ENCODE measurements at places on chromosomes 1 and 21.

DNA sequence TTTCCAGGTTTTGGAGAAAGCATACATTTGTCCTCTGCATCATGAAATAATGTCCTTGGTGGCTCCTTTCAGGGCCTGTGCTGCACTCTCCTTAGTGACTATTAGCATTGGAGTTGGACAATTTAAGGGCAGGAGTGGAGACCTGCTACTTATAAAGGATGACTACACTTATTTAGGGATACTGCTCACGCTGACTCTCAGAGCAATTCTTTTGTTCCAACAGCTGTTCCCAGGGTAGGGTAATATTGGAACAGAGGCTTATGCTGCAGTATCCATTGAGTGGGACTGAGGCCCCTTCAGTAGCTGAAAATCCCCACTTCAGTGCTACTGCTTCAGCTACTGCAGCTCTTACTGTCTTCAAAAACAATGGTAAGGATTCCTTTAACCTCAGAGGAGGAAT is 84.6 kb downstream of the GPR88 start:
- no peak for DNase-seq

DNA sequence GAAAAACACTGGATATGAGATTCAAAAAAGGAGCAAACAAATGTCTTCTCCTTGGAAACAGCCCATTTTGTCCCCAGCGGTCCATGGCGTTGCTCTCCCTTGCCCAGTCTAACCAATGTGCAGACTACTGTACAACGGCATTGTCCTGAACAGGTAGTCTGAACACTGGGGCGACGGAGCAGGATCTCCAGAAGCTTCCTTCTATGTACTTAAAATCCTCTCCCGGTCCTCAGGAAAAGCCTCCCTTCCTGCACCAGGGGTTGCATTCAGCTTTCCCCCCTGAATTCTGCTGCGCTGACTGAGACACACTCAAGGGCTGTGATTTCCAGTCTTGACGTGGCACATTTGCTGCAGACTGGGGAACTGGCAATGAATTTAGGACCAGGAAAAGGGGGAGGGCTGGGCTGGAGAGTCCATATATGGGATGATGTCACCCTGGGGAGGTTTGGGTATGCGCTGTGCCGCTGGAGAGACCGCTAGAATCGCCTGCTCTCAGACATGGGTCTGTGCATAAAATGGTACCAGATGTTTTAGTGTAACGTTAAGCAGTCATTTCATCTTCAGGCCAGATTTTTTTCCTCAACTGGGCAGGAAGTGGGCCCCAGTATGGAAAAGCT is 275.9 kb upstream of the C1orf105 start:
- DNase-seq, result peak; percentile 97

GRCh38 chr1:58823481-58824010 is 39.7 kb upstream of the JUN start:
- DNase-seq, result peak; percentile 39

DNA sequence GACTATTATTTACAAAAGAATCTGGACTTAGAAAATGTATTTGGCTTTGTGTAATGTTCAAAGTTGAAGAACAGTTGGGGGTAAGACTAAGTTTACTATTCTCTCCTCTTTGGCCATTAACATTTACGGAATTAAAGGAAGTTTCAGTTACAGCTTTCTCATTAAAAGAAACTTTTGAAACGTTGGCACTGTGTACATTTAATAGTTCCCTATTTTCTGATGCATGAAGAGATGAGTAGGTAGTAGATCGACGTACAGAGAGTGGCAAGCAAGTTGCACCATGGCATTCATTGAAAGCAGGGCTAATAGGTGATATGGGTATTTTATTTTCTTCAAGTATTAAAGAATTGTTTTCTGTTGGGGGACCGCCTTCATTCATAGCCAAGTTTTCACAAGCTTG is 3.2 kb downstream of the ASPM start:
- no peak for DNase-seq

DNA sequence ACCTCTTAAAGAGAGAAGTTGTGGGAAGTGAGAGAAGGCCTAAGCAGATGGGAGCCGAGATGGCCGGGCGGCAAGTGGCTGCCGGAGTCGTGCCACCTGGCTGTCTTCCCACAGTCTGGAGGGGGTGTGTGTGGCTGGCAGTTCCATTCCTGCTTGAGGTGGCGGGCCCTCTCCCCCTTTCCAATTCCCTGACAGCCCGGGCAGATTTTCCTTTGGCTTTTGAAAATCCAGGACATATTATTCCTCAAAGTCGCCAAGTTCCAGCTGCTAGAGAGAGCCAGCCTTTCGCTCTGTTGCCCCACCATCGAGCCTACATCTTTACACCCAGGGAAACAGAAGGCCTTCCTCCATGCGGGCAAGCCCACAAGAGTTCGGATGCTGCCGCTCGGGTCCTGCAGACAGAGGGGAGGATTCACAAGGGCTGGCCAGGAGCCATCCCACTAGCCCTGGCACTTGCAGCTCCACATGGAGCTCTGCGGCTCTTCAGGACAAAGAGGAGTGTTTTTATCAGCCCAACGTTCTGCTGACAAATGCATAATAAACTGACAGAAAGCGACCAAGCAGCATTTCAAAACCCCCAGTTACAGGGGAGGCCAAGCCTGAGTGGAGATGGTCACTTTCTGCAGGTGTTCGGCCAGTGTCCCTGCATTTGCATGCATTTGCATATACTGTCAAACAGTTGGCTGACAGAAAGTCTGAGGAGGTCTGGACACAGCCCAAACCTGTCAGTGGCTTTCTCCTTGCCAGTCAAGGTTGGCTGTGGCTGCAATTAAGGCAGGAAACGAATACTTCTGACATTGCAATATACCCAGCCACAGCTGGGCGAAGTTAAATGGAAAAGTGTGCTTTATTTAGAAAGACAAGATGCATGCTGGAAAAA is 45.9 kb downstream of the OLIG1 start:
- no peak for DNase-seq

- no peak for DNase-seq
Observed at GRCh38 chr1:105005594-105006195, 1256.0 kb downstream of the AMY1C start.

Measured in AG09309 (cell line).